ENCODE measurements at places on chromosomes 1 and 21.

DNA sequence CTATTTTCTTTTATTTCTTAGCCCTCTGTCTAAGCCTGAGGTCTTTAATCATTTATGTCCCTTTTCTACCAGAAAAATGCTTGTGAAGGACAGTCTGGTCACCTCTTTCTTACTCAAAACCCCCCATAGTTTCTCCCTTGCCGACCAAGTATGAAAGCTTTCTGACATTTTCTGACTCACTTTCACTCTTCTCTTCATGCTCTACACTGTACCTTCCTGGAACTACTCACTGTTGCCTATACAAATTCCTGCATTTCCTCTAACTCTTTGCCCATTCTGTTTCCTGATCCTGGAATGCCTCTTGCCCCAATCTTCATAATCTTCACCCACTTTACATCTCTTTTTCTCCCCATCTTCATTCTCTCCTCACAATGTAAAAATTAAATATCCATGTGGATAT, 380.0 kb downstream of the HHIPL2 start:
- DNase-seq, result no peak

- no peak for DNase-seq
Measured at GRCh38 chr1:200921571-200922110, 26.9 kb downstream of the INAVA start.

GRCh38 chr1:204873714-204874113, 3.1 kb downstream of the NFASC start:
- no peak for DNase-seq

- DNase-seq, result no peak
Measured at GRCh38 chr1:57866998-57867397, 443.1 kb upstream of the DAB1 start.

- DNase-seq, result no peak
Measured at GRCh38 chr1:83910461-83910860, 88.5 kb downstream of the TTLL7 start.

- DNase-seq, result no peak
Measured at GRCh38 chr1:198701766-198702539, 63.1 kb downstream of the PTPRC start.

GRCh38 chr21:44695184-44695583, 1.8 kb upstream of the KRTAP10-12 start:
- DNase-seq, result no peak

DNA sequence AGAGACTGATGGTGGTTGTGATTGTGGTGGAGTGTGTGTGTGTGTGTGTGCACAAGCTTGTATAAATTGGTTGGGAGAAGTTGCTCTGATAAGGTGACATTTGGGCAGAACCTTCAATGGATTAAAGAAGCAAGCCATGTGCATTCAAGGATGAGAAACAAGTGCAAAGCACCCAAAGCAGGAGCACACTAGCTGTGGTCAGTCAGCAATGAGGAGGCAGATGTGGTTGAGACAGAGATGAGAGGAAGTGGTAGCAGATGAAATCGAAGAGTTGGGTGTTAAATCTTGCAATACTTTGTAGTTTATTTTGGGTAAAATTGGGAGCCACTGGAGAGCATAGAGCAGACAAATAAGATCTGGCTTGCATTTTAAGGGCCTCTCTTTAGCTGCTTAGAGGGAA, 4.4 kb upstream of the PGBD5 start:
- DNase-seq, result no peak

Data from stimulated activated CD8-positive, alpha-beta memory T cell treated with anti-CD3 and anti-CD28 coated beads, Interleukin-4, amount 100 ng/mL, for 4 hours (primary cell).